ENCODE measurements at places on chromosomes 12 and 14.

GRCh38 chr12:50258167-50258551 is 25.2 kb downstream of the LIMA1 start:
- DNase-seq: no peak

- no peak for DNase-seq
Observed at GRCh38 chr12:15005064-15005463, 32.2 kb downstream of the PDE6H start.

GRCh38 chr12:83700838-83701237 is 1014.1 kb downstream of the TMTC2 start:
- no peak for DNase-seq

DNA sequence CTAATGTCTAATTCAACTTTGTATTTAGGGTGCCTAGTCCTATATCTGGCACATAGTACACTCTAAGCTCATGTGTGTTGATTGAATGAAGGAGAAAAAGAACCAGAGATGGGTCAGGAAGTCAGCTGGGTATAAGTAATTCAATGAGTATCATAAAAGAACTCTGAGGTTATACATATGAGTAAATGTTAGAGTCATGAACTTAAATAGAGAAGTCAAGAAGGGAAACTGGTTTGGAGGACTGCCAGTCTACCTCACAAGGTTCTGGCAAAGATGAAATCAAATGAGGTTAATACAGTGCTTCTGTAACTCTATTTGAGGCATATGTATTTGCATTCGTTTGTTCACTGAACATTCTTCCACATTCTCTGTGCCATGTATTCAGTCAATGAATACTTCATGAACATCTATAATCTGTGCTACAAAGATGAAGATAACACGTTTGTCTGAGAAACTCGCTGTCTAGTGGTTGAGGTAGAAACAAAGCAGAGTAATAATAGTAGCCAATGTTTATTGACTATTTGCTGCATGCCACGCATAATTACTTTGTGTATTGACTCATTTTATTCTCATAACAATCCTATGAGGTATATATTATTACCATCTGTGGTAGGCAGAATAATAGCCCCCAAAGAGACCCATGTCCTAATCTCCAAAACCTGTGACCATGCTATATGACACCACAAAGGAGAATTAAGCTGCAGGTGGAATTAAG is 88.9 kb downstream of the PTGER2 start:
- no peak for DNase-seq

- no peak for DNase-seq
Observed at GRCh38 chr14:95045106-95045701, 112.1 kb downstream of the DICER1 start.

- no peak for DNase-seq
Observed at GRCh38 chr12:115149279-115149678, 465.3 kb upstream of the TBX3 start.

DNA sequence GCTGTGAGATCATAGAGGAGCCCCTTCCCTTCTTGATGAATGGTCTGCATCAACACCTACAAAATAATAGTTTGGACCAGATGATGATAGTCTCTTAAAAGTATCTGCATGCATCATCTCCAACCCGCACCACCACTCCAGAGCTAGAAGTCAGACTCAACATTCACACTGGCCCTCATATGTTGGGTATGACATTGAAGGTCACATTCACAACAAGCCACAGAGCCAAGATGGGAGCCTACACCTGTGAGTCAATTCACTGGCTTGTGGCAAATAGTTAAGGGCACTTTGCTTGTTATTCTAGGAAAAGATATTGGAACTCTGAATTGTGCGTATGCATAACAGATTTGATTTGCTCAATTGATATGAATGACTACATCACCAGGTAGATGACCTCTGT is 1197.9 kb downstream of the VRK1 start:
- no peak for DNase-seq

DNA sequence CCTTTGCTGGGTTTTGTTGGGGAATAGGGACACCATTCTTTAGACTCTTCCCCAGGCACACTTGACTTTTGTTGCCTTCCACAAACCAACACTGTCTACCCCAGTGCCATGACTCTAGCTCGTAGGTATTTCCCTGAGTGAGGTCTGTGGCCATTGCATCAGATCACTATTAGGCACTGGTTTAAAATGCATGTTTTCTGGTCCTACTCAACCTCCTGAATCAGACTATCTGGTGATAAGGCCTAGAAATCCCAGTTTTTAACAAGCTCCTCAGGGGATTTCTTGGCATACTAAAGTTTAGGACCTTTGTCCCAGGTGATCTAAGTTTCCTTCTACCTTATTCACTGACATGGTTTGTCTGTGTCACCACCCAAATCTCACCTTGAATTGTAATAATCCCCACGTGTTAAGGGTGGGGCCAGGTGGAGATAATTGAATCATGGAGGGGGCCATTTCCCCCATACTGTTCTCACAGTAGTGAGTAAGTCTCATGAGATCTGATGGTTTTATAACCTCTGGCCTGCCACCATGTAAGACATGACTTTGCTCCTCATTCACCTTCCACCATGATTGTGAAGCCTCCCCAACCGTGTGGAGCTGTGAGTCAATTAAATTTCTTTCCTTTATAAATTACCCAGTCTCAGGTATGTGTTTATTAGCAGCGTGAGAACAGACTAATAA is 87.8 kb upstream of the PSMC1 start:
- DNase-seq: no peak

DNA sequence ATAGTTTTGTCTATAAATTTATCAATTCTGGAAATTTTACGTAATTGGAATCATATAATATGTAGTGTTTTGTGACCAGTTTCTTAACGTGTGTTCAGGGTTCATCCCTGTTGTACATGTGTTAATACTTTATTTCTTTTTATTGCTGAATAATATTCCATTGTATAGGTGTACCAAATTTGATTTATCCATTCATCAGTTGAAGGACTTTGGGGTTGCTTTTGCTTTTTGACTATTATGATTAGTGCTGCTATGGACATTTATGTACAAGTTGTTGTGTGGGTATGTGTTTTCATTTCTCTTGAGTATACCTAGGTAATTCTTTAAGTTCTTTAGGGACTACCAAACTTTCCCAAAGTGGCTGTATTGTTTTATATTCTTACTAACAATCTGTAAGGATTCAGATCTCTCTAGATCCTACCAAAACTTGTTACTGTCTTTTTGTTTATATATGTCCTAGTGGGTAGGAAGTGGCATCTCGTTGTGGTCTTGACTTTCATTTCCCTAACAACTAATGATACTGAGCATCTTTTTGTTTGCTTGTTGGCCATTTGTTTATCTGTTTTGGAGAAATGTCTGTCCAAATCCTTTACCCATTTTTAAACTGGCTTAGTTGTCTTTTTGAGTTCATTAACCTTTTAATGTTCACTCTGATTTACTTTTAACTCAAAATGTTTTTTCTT is 14.9 kb downstream of the VRK1 start:
- no peak for DNase-seq

DNA sequence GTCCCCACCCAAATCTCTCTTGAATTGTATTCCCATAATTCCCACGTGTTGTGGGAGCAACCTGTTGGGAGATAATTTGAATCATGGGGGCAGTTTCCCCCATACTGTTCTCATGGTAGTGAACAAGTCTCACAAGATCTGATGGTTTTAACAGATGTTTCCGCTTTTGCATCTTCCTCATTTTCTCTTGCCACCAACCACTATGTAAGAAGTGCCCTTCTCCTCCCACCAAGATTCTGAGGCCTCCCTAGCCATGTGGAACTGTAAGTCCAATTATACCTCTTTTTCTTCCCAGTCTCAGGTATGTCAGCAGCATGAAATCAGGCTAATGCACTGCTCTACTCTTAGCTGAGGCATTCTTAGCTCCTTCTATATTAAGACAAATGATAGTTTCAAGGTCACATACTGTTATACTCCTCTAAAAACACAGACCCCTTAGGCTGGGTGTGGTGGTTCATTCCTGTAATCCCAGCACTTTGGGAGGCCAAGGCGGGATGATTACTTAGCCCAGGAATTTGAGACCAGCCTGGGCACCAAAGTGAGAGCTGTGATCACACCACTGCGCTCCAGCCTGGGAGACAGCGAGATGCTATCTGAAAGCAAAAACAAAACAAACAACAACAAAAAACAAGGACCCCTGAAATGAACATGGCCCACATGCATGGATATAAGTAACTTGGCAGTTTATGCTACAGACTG is 3.6 kb downstream of the SCAF11 start:
- no peak for DNase-seq

DNA sequence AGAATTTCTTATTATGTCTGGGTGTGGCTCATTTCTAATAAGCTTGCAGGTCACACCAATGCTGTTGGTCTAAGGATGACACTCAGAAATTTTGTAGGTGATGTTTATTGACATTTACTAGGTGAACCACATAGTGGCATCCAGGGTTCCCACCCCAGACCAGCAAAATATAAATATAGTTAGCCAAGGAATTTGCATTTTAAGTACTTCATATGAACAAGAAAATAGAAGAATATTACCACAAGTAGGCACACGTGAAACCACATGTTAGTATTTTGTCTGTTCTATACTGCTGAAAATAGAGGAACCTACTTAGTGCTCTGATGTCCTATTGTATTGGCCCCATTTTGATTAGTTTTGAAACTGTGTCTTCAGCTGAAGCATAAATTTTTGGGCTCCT is 71.1 kb downstream of the USP15 start:
- DNase-seq: no peak

DNA sequence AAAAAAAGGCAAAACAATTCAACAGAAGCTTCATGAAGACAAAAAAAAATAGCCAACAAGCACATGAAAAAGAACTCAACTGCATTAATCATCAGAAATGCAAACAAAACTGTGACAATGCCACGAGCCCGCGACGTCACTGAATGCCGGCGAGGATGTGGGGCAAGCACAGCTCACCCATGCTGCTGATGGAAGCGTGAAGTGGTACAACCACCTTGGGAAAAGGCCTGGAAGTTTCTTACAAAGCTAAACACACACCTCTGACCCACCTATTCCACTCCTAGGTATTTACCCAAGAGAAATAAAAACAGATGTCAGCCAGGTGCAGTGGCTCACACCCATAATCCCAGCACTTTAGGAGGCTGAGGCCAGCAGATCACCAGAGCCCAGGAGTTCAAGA is 10.5 kb downstream of the BTBD6 start:
- no peak for DNase-seq

- no peak for DNase-seq
Observed at GRCh38 chr12:108446766-108447165, 68.3 kb upstream of the FICD start.

DNA sequence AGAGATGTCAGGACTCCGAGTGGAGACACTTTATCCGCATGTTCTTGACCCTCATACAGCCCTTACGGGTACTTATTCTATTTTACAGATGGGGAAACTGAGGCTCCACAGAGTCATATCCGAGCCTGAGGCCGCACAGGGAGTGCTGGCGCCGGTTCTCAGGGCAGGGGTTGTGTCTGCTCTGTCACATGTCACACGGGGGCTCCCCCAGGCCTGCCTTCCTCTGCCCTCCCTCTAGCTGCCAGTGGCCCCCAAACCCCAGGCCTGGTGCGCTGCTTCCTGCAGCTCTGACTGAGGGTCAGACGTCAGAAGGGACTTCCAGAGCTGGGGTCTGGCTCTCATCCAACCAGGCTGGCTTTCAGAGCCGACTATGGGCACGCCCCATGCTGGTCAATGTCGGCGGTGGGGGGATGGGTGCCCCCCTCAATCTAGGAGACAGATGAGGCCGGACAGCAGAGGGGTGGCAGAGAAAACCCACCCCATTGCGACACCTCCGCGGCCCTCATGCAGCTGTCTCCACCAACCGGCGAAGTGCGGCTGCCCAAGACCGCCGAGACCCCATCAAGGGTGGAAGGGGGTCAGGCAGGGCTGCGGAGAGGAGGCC is 811 bp upstream of the INF2 start:
- no peak for DNase-seq

DNA sequence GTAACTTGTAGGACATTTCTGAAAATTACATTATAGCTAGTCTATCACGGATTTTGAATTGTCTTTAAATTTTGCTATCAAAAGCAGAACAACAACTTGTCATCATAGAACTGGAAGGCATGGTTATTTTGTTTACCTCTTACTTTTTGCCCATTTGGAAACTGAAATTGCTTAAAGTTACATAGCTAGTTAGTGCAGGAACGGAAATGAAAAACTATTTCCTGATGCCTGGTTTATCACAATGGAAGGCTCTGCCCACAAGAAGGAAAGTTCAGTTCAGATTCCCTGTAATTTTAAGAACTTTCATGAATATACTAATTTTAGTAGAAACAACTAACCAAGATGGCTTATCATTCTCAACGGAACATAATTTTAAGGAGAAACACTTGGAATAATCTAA is 427.7 kb downstream of the RAD51B start:
- no peak for DNase-seq

GRCh38 chr12:1935242-1935641 is 16.8 kb upstream of the CACNA2D4 start:
- no peak for DNase-seq

DNA sequence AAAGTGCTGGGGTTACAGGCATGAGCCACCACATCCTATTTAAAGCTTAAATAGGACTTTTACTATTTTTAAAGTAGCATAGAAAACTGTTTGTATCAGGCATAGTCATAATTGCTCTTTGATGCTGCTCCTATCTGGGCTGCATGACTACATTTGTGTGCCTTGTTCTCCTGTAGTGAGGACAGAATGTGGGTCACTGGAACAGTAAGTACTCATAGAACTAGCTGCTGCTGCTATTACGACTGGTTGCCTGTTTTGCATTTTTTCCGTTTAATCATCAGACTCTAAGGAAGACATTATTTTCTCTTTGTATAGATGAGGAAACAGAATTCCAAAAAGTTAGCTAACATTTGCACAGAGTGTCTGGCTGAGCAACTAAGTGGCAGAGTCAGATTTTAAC is 42.8 kb downstream of the ZC3H14 start:
- DNase-seq: no peak

- no peak for DNase-seq
Observed at GRCh38 chr12:57895389-57896114, 45.8 kb upstream of the ATP23 start.

DNA sequence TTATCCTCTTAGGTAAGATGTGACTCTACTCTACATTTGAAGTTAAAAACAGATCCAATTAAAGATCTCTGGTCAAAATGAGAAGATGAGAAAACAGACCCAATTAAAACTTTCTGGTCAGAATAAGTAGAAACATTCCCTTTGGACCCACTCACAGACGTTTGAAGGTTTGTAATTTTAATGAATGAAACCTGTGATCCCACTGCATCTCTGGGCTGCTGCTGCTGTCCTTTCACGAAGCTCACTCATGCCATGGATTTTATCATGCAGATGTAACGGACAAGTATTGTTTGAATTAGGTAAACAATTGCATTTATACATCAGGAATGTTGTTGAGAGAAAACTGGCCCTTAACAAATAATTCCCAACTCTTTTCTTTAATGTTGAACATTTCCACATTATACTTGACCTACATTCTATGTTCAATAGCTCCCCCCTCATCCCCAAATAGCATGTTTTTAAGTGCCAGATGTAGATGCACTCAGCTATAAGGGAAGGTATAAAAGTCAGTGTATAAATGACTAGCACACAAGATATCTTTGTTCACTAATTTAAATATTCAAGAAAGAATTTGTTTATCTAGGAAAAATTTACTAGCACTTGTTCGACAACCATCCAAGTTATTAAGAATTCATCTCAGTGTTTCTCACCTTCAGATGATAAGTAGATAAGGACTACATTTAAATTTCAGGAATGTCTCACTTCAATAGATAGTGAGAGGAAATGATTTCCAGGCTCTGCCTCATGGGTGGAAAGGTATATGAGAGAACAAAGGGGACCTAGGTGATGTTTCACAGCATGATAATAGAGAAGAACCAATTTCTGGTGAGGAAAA is 202.3 kb upstream of the LMNTD1 start:
- no peak for DNase-seq

GRCh38 chr12:17928708-17929366 is 161.2 kb downstream of the RERGL start:
- no peak for DNase-seq

GRCh38 chr12:103495469-103496456 is at the start of gene C12orf42:
Gene C12orf42, minus strand, starts transcription at chr12:103495968. Its CDS starts 17,542 bp downstream, at chr12:103478426.
- no peak for DNase-seq

All from stimulated activated CD8-positive, alpha-beta memory T cell treated with anti-CD3 and anti-CD28 coated beads, Interleukin-7, amount 100 ng/mL, for 1 hour (primary cell).